ENCODE measurements at places on chromosomes 2 and 18.

GRCh38 chr2:197573608-197574007 is 57.7 kb downstream of the MOB4 start:
- DNase-seq = no peak

- no peak for DNase-seq
These were observed 686.5 kb downstream of the EPHA4 start for GRCh38 chr2:220885593-220885992.

DNA sequence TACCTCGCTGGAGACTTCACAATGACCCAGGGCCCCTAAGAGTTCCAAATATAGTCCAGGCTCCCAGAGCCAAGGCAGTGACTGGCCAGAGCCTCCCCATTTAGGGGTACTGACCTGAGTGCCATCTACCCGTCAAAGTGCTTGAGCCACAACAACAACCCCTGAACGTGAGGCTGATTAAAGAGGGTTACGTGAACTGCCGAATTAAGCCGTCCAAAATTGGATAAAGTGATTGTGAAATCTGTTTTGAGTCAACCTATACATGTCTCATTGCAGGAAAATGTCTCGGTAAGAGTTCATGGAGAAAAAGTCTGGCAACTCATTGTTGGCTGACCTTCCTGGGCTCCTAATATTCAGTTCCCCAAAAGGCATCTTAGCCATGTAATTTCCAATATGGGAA is 116.3 kb downstream of the TTC32 start:
- peak; percentile 46 for DNase-seq

- no peak for DNase-seq
These were observed 282.1 kb upstream of the NT5C1B start for GRCh38 chr2:18871430-18871829.

GRCh38 chr2:13616059-13616458 is 899.3 kb downstream of the TRIB2 start:
- DNase-seq = no peak

GRCh38 chr2:140863713-140864112 is 1267.1 kb downstream of the LRP1B start:
- DNase-seq = peak; percentile 59

- DNase-seq = no peak
These were observed 51.3 kb downstream of the MYO7B start for GRCh38 chr2:127586746-127587295.

GRCh38 chr2:88693911-88694414 is 2.5 kb downstream of the RPIA start:
- no peak for DNase-seq

DNA sequence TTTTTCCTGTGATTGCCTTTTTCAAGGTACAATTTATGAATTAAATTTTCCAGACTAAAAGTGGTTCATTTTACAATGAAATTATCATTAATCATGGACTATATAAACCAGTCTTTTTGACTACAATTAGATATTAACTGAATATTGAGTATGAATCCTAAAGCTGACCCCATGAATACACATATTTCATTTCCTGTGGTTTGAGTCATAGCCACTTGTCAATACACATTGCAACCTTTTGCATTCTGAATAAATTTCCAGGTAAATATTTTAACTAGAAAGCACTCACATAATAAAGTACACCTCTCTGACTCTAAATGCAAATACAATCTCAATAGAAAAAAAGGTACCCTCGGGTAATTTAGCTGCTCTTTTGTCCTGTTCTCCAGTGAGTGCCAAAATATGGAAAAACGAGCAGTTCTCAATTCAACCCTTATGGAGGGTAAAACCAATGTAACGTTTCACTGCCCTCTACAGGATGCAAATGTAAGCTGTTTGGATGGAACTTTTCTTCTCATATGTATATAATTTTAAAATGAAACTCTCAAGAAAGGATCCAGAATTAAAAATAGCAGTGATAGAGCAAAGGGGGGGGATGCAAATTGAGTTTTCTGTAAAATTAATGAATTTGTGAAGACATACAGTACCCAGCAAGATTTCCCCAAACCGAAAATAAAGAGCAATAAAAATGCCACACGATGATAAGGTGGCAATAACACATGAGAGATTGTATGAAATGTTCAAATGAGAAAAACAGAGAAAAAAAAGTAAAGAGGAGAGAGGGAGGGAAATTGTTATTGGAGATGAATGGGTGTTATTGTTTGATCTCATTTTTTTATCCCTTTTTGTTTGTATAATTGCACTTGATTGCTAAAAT is 1795.7 kb upstream of the PIK3C3 start:
- DNase-seq = peak; percentile 61

DNA sequence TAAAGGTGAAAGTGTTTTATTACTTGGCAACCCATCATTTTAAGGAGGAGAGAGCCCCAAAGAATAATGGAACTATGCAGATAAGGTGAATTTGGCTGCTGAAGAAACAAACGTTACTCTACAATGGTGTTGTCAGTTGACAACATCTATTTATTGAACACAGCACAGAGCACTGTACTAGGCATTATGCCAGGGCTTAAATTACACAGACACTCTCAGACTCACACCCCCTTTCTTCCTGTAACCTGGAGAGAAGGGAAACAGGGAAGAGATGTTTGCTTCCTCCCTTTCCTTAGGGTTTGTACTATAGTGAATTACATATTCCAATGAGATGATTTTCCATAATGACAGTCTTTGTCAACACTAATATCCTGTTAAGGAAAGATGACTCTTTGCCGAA is 94.0 kb upstream of the ATP5MC3 start:
- no peak for DNase-seq

DNA sequence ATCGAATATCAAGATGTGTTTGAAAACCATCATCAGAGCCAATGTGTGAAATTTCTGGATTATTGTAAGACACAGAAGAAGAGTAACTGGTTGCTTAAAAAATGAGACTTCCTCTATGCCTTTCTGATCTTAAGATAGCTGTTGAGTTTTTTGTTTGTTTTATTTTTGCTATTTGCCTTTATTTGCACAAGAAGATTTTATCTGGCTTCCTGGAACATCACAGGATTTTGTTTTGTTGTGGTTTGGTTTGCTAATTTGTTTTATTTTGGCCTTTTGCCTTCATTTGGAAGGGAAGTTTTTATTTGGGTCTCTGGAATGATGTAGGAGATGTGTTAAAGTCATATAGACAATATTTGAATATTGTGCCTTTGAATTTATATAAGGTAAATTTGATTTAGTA is 3.9 kb upstream of the CYTIP start:
- DNase-seq = no peak

- peak; percentile 32 for DNase-seq
These were observed 33.3 kb downstream of the DSEL start for GRCh38 chr18:67483237-67483636.

GRCh38 chr2:119760237-119760955 is 674 bp downstream of the PTPN4 start:
- peak; percentile 58 for DNase-seq

- DNase-seq = no peak
These were observed 171.6 kb downstream of the PIK3C3 start for GRCh38 chr18:42126586-42126985.

DNA sequence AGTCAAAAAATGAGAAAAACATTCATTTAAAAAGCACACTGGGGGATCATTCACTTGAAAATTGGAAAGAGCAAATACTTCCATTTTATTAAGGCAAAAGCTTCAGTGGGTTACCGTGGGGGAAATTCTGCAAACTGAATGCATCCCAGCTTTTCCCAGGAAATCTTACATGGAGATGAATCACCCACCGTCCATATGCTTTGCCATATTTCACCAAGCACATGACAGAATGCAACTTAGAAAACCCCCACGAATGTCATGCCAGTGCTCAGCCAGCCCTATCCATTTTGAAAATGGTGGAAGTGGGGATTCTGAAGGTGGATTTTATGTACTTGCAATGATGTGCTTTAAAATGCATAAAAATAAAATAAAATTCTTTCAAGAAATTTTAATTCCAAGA is 485.5 kb upstream of the ID2 start:
- DNase-seq = no peak

- peak; percentile 20 for DNase-seq
These were observed 51.4 kb upstream of the RIOK3 start for GRCh38 chr18:23401400-23402347.

GRCh38 chr2:201906777-201907562 is 100.6 kb downstream of the CDK15 start:
- DNase-seq = no peak

- DNase-seq = peak; percentile 51
These were observed 17.6 kb downstream of the CDC42EP3 start for GRCh38 chr2:37653805-37654378.

- DNase-seq = peak; percentile 52
These were observed 44.6 kb downstream of the HAUS1 start for GRCh38 chr18:46148810-46149209.

DNA sequence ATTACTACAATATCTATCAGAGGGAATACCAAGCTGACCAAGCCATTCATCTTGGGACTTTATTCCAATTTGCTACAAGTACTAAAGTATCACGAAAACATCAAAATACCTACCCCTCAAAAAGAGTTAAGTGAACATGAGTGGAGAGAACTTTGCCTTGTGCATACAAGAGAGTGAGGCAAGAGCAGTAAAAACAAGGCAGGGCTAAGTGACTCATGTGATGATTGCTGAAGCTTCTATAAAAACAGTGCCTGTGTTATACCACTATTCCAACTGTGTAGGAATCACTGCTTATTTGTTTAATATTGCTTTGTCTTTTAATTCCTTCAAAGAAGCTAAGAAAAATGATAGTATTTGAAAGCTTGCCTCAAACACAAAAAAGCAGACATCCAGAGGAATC is 61.2 kb downstream of the FARSB start:
- DNase-seq = no peak

- no peak for DNase-seq
These were observed 45.8 kb downstream of the SLC4A5 start for GRCh38 chr2:74297391-74297790.

DNA sequence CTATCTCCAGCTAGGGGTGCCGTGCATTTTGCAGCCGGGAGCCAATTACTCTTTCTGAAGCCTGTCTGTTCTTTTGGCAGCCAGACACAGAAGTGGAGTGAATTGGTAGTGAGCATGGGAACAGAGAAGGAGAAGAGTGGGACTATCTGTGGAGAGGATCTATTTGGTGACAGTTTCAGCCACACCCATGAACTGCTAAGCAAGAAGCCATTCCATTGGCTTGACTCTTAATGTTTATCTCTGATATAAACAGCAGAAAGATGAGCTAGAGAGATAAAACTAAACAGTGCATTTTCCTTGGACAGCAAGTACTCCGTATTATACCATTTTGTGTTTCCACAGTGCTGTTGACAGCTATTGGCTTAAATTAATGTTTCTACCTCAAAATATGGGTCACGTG is 259.6 kb upstream of the THUMPD2 start:
- DNase-seq = no peak

DNA sequence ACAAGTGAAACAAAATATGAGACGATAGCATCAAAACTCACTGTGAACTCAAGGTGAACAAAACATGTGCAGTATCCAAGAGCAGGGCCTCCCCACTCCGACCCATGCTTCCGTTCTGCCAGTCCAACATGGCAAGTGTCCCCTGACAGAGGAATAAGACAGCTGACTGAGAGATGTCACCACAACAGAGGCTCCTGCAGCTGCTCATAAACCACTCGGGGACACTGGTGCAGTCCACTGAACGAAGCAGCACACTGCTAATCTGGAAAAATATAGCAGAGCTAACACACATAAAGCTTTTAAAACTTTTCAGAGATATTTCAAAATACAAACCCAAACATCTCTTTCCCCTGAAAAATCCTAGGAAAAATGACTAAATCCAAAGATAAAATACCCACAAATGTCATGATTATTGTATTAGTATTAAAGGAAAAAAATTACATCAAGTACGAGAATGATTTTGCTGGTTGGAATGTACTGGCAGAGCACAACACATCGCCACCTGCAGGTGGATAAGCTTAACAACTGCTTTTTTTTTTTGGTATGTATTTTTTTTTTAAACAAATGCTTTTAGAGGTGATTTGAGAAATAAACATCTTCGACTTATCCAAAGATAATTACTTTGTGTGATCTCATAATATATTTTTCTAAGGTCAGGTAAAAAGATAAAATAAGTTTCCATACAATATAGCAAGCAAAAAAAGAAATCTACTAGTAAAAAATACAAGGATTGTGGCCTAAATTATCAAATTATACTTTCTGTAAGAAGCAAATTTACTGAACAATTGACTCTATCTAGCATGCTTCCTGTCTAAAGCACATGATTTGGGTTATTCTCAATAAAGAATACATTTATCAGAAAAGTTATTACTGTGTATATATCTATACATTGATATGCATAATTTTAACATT is 18.6 kb downstream of the THADA start:
- peak; percentile 76 for DNase-seq

DNA sequence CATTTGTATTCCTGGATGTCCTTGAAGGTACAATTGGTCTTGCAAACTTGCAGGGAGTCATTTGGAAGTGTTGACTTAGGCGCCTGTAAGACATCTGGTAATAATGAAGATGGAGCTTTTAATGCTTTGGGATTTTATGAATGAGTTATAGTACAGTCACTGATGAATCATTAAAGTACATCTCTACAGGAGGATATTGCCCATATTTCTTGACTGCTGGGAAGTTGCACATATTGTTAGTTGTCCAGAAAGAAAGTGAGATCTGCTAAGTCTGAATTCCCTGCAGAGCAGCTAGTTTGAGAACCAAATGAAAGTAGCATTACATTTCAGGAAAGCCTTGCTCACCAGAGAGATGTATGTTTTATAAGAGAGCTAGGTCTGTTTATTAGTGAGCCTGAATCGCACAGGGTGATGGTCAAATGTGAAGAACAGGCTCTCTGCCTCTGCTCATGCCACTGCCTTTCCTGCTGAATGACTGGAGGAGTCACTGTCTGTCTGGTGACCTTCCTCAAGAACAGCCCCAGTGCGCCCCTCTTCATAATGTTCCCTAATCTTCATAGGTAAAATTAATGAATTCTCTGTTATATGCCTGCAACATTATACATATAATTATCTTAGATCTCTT is 138.9 kb upstream of the KLHL14 start:
- peak; percentile 83 for DNase-seq

DNA sequence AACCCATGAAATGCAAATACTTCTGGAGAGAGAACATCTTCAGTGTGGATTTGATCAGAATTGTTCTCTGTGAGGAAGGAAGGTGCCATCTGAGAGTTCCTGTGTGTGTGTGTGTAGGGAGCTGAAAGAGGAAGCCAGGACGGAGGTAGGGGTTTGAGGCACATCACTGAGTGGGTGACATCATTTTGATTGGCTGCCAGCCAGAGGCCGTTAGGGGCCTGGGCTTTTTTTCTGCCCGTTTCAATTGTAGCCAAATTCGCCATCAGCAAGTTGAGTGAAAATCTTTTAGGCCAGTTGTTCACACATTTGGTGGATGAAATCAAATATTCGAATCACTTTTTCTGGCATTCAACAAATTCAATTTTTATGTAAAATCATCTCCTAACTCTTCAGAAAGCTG is 48.9 kb downstream of the TSN start:
- DNase-seq = peak; percentile 40

DNA sequence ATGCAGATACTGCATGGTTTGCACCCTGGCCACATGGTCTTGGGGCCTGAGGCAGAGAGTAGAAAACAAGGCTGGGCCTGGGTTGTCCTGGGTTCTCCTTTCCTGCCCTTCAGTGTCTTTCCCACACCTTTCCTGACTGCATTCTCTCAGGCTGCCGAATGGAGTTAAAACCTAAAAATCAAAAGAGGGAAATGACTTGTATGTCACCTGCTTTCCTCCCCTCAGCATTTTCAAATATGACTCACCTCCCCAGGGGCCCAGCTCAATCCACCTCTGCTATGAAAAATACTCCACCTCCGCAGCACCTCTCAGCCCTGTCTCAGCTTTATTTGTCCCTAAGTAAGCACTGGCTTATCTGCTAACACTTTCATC is 457.8 kb upstream of the MEX3C start:
- no peak for DNase-seq

- DNase-seq = peak; percentile 76
These were observed 34.4 kb downstream of the ATP8B1 start for GRCh38 chr18:57768537-57769326.

Measured in muscle of leg (tissue), 16 donors.